EH (cell line): ENCODE measurements at places on chromosomes 6 and 20.
A peak's percentile ranks its signal among the peaks of the same experiment; 100 is the strongest.

- no peak for DNase-seq
Observed at GRCh38 chr6:90753820-90754643, 167.2 kb upstream of the MAP3K7 start.

GRCh38 chr6:69866351-69866769 is at the start of gene COL19A1:
Gene COL19A1, plus strand, starts transcription at chr6:69866556. Its CDS starts 13,012 bp downstream, at chr6:69879568.
- no peak for DNase-seq

DNA sequence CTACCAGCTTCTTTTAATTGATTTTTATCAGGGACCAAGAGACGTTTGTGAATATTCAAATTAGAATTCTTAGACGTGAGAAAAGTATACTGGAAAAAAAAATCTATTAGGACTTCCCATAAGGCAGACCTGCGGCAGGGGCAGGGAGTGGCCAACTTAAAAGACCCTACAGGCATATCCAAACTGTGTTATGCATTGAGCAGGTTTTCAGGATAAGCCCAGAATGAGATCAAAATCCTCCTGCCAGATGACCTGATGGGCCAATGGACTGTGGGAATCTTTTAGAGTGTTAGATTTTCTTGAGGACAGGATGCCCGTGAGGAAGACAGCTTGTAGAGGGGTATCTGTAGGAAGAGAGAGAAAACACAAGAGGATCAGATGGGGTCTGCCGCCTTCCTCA is 391.5 kb downstream of the CD83 start:
- DNase-seq = no peak

DNA sequence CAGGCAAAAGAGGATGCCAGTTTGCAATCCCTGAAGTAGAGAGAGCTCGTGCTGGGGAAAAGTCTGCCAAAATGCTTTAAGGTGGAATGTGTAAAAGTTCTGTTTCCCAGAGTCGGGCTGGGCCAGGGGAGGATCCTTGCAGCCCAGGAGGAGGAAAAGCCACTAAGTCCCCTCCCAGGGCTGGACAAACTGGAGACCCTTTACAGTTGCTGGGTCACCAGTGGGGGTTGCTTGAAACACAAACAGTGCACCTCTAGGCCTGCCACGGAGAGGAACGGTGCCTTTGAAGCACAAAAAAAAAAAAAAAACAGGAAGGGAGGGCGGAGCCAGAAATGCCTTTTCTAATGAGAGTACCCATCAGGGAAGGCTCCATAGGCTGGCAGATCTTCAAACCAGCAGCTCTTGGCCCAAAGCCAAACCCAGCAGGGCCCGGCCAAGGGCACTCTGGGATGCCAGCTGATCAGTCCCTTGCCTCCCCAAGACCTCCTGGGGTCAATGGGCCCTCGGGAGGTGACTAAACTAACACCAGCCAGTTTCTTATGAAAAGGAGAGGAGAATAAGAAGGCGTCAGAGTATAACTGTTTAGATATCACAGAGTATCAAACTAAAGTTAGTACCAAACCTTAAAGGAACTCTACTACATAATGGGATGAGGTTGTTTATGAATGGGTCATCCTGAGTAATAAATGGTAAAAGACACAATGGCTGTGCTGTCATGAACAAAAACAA is 23.7 kb downstream of the HLA-A start:
- DNase-seq = peak; percentile 48

- peak; percentile 93 for DNase-seq
Observed at GRCh38 chr6:35089935-35090505, 51.1 kb downstream of the TCP11 start.

GRCh38 chr6:55474382-55474781 is 104.6 kb downstream of the HMGCLL1 start:
- DNase-seq = no peak

DNA sequence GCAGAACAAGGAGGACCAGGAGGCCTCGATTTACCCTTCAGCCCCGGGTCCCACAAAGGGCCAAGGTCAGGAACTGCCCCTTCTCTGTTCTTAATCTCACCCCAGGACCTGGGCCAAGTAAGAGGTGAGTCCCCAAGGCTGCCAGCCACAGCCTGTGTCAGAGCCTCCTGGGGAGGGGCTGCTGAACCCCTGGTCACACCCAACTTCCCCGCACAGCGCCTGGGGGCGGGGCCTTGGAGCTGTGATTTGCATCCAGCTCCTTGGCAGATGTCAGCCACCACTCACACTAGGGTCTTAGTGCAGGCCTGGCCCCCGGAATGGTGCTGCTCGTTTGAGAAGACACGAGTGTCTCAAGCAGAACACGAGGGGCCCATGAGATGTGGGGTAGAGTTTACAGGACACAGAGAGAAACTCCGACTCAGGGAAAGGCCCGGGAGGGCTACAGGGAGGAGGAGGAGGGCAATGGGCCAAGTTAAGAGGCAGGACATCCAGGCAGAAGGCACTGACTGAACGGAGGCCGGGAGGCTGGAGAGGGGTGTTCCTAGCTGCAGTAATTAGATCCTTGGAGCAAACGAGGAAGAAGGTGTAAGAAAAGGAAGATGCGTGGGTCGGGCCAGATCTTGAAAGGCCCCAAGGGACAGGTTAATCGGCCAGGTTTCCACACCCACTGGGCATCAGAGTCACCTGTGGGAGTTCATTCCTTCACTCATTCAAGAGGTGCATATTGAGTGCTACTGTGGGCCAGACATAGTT is 26.9 kb downstream of the ZBP1 start:
- DNase-seq = no peak

DNA sequence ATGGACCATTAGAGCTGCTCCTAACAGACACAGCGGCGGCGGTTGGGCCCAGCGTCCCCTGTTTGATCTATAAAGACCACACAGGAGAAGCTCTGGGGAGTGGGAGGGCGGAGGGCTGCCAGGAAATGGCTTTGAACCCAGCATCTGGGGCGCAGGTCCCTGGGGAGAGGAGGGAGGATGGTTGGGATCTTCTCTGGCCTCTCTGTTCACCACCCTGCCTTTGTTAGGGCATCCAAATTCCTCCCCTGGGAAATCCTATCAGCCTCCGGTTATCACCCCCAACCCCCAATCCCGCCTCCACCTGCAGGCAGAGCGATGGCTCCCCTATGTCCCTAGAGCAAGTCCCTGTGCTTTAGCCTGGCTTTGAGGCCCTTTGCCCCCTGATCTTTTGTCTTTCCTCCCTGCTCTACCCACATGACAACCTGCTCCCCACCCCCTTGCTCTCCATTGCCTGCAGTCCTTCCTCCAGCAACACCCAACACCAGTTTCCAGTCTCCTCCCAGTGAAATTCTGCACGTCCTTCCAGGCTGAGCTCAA is 7.1 kb downstream of the XKR7 start:
- peak; percentile 6 for DNase-seq

GRCh38 chr20:58630063-58630462 is 21.0 kb upstream of the STX16 start:
- peak; percentile 86 for DNase-seq

DNA sequence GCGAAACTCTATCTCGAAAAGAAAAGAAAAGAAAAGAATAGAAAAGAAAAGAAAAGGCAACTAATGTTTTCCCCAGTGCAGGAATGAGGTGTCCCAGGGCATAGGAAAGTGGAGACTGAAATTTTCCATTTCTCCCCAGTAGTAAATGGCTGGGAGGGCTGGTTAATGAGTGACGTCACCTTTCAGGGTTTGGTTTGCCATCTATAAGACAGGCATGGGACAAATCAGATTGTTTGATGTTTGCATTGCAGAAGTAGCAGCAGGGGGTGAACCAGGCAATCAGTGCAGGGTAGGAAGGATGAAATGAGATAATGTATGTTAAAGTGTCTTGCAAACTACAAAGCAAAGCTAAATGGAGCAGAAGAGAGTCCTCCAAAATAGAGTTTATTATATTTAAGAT is 533.4 kb downstream of the PKHD1 start:
- no peak for DNase-seq

DNA sequence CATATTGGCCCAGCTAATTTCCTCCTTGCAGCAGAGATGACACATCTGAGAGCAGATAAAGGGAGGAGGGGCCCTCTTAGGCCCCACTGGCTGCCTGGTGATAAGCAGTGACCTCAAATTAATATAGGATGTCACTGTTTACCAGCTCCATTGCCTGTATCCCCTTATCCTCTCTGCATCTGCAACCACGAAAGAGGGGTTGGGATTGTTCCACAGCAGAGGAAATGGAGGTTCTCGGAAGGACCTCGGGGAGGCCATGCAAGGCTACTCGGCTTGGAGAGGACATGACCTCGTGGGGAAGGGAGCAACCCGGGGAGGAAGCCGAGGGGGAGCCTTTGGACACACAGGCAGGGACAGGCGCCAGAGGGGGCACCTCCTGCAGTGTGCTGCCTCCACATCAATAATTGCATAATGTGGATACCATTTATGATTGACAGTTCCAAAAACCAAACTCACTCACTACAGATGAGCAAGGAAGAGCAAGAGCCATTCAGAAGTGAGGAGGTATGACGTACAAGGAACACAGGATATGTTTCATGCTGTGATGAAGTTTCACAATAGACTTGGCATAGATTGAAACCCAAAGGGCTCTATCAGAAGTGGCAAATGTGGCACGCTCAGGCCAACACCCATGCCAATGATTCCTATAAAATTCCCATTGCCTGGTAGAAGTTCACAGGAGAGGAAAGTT is 177.2 kb upstream of the RNF24 start:
- DNase-seq = peak; percentile 11

- DNase-seq = peak; percentile 68
Observed at GRCh38 chr20:62202083-62202395, 18.0 kb downstream of the HRH3 start.

- DNase-seq = no peak
Observed at GRCh38 chr20:57657535-57658446, 37.6 kb upstream of the ZBP1 start.

GRCh38 chr6:43865932-43866645 is 96.1 kb downstream of the VEGFA start:
- no peak for DNase-seq

- DNase-seq = peak; percentile 43
Observed at GRCh38 chr20:38260378-38261053, at the start of gene KIAA1755. Gene KIAA1755, minus strand, starts transcription at chr20:38260735. Its CDS starts 235 bp downstream, at chr20:38260500.

GRCh38 chr20:22775671-22776139 is 191.3 kb upstream of the FOXA2 start:
- peak; percentile 68 for DNase-seq

- DNase-seq = peak; percentile 41
Observed at GRCh38 chr6:41371992-41372831, 36.8 kb downstream of the NCR2 start.

GRCh38 chr20:37729452-37729851 is 35.6 kb downstream of the CTNNBL1 start:
- no peak for DNase-seq

DNA sequence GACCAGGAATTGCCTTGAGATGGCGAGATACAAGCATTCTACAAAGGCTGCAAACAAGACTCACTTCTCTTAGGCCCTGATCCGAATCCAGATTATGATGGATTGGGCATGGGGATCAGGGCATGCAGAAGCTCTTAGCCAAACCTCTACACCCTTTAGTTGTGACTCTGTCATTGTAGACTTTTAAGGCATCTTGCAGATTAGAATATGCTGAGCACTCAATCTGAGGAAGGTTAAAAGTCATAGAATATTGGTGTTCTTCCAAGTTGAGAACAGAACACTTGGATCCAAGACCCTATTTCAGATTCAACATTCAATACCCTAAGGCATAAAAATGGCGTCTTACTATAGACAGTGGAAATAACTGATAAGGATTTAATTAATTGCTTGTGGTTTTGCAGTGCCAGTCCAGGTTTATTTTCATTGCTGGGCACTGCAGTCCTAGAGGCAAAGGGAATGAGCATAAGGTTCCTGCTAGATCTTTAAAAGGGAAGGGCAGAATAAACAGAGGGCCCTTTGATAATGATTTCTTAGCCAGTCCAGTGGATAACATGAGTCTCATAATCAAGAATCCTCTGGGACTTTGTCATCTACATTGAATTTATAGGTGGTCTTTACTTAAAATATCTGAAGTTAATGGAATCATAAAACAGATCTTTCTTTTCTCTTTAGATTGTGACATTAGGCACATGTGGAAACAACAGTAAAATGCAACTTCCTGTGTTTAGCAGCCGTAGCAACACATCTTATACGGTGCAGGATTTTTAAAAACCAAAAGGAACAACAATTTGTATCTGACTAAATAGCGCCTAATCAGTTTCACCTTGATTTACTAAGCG is 17.6 kb downstream of the PHACTR2 start:
- no peak for DNase-seq

DNA sequence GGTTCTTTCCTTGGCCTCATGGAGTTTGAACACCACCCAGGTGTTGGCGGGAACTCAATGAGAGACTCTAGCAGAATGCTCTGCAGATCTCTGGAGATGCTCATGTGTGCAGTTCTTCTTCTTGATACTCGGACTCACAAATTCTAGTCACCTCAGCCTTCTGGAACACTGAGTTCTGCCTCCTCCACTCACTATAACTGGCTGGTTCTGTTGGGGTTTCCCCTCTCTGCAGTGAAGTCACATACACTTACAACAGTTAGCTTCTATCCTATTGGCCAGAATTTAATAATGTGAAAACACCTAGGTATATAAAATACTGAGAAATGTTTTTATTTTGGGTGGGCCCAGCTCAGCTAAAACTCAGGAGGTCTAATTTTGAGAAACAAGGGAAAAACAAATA is 109.6 kb upstream of the HIVEP1 start:
- DNase-seq = no peak

GRCh38 chr20:42735539-42735938 is 454.2 kb downstream of the PTPRT start:
- DNase-seq = no peak

- DNase-seq = peak; percentile 19
Observed at GRCh38 chr20:433300-433975, 25.3 kb downstream of the RBCK1 start.

DNA sequence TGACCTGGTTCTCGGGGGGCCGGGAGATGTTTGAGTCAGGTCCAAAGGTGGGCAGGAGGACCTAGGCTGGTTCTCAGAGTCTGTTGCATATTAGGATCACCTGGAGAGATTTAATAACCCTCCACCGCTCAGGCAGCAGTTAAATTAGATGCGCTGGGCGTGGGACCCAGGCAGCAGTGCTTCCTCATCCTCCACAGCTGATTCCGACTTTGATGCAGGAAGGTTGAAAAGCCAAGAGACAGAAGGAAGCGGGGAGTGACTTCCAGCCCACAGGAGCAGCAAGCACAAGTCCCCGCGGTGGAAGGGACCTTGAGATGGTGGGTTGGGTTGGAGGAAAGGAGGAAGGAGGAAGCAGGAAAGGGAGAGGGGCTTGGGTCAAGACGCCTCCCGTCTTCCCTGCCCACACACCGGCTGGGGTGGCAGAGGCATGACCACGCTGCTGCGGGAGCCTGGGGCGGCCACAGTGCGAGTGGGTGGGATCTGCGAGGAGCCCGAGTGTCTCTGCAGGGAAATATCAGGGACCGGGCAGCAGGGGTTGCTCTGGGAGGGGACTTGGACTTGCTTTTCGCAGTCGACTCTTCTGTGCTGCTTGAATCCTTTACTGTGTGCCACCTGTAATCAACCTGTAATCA is 146.0 kb downstream of the PHACTR3 start:
- no peak for DNase-seq

DNA sequence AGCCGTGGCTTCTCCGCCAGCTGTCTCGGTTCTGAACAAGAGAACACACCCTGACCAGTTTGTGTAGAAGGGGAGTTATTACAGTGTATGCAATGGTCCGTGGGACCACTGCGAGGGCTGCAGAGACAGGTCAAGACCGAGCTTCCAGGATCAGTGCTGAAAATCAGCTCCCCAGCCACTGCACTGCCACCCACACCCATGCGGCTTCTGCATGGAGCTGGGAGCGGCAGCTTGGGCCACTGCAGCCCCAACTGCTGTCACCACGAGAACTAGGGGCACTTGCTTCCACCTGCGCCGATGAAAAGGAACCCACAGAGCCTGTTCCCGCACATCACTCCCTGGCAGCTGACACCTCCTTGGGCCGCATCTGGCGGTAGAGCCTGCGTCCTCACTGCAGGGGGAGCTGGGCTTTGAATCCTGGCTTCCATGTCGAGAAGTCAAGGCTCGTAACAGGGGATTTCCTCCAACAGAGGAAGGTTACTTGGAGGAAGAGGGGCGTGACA is 56.2 kb downstream of the TMEM242 start:
- DNase-seq = no peak

- DNase-seq = no peak
Observed at GRCh38 chr6:99114769-99115406, 167.1 kb upstream of the FBXL4 start.
